Spleen (tissue), 13 donors: ENCODE measurements at places on chromosomes 3 and 15. TPM values are rescaled to one million over a fixed set of nuclear protein-coding genes. Genes with fewer than 3 reads are reported as not detected.
A peak's percentile ranks its signal among the peaks of the same experiment; 100 is the strongest.

DNA sequence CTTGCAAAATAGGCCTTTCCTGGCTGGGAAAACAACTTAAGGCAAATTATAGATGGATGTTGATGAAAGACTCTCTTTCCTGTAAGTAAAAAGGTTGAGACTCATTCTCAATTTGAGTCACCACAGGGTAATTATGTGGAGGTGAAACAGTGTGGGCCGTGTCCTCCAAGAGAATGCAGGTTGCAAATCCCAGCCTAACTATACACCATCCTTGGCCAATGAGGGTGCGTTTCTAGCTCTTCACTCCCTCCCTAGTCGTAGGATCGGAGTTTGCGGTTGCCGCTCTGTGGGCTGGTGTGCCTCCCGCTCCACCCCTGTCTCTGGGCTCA, 259.9 kb downstream of the PLCL2 start:
- no peak overlapping the region for H3K27ac ChIP-seq
- no peaks in the 10 kb centered on the region for H3K36me3 ChIP-seq
- H3K4me1 ChIP-seq = no peaks in the 10 kb centered on the region
- no peak for DNase-seq
- H3K4me3 ChIP-seq = no peak overlapping the region
- H3K27me3 ChIP-seq = no peaks in the 10 kb centered on the region

DNA sequence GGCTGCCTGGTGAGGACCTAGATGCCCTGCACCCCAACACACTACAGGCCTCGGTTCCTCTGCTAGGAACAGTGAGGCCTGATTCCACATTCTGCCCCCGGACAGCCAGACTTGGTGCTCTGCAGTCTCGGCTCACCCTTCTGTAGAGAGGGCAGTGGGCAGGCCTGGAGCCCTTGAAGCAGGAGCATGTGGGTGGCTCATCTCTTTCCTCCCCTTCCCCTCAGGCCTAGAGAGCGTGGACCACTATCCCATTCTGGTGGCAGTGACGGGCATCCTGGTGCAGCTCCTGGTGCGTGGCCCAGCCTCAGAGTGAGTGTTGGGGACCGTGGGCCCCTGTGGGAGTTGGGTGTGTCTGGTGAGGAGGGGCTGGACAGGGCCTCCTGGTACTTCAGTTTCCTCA, 3.3 kb downstream of the AMIGO3 start:
- no peak overlapping the region for H3K27ac ChIP-seq
- H3K27me3 ChIP-seq = no peaks in the 10 kb centered on the region
- peaks cover 34% of the 10 kb centered on the region for H3K4me1 ChIP-seq

DNA sequence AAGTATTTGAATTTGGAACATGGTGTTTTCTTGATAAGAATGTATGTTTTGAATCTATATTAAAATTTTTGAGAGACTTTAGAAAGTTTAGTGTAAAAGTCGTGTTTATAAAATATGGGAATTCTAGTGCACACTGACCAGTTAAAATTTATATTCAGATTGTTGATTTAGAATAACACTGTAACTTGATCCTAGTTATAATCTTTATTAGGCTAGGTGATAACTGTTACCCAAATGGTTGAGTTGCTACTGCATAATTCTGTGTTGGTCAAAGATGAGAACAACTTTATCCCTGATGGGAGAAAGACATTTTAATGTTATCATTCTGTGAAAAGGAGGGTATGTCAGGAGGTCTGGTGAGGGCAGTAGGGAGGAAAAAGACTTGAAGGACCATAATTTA, 249.3 kb downstream of the UBE2E2 start:
- H3K4me1 ChIP-seq = peaks cover 7% of the 10 kb centered on the region
- no peaks in the 10 kb centered on the region for H3K27me3 ChIP-seq
- no peaks in the 10 kb centered on the region for H3K36me3 ChIP-seq
- DNase-seq = no peak
- no peak overlapping the region for H3K27ac ChIP-seq

LIPH gene
- total RNA-seq = 1.3 TPM

- H3K4me3 ChIP-seq = no peak overlapping the region
- H3K4me1 ChIP-seq = peaks cover 99% of the 10 kb centered on the region
- peak; percentile 68 for DNase-seq
- H3K36me3 ChIP-seq = no peaks in the 10 kb centered on the region
- peak overlapping the region; percentile 77 for H3K27ac ChIP-seq
Measured at GRCh38 chr3:46934072-46934471, 42.5 kb downstream of the CCDC12 start.

DNA sequence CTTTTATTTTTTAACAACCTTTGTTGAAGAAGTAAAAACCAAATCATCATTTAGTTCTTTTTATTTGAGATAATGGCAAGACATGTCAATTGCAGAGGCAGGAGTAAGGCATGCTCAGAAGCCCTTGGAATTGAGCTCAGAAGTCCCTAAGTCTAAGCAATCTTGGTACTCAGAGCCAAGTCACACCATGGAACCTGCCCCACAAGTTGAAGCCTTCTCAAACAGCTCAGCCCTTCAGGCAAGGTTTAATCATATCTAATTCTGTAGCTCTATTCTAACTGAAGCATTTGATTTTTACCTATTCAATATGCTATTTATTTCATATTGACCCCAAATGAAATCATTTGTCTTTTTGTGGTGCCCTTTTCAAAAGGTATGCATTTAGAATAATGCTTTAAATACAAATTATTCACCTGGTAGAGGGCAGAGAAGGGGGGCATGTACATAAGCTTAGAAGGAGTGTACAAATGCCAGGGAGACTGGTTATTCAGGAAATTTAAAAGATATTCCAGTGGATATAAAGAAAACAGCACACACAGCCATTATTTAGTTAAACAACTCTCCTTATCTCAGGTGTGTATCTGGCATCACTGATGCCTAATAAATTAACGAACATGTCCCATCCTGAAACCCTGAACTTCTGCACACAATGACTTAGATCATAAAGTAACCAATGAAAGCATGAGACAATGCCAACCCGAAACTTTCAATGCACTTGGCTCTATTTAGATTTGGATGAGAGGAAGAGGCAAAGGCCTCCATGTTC, 26.2 kb upstream of the TOP2B start:
- no peaks in the 10 kb centered on the region for H3K36me3 ChIP-seq
- no peak for DNase-seq
- H3K4me3 ChIP-seq = no peak overlapping the region
- no peaks in the 10 kb centered on the region for H3K4me1 ChIP-seq
- no peak overlapping the region for H3K27ac ChIP-seq
- no peaks in the 10 kb centered on the region for H3K27me3 ChIP-seq

- no peaks in the 10 kb centered on the region for H3K27me3 ChIP-seq
- H3K4me3 ChIP-seq = no peak overlapping the region
- DNase-seq = no peak
- no peak overlapping the region for H3K27ac ChIP-seq
- H3K4me1 ChIP-seq = peaks cover 9% of the 10 kb centered on the region
Measured at GRCh38 chr3:127570520-127570919, 20.0 kb downstream of the TPRA1 start.

DNA sequence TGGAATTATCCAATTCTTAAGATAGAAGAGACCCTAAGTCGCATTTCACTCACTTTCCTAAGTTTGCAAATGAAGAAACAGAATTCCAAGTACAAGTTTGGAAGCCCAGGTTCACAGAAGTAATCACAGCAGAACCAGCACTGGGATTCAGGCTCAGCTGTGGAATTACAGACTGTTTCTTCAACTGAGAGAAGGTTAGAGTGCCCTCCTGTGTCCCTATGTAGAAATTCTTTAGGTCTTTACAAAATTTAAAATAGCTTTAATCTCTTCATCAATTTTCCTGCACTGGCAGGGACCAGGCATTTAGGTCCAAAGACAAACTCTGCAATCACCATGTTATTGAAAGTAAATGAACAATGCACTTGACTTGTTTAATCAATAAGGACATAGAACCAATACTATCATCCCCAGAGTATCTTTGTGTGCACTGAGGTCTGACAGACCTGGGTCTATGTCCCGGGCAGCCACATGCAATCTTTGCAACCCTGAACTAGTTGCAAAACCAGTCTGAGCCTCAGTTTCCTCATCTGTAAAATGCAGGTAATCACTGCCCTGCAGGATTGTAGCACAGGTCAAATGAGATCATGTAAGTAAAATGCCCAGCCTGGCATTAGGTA, 96.3 kb upstream of the ZBED2 start:
- H3K27ac ChIP-seq = no peak overlapping the region
- H3K4me3 ChIP-seq = no peak overlapping the region
- H3K4me1 ChIP-seq = no peaks in the 10 kb centered on the region
- no peak for DNase-seq
- no peaks in the 10 kb centered on the region for H3K36me3 ChIP-seq
- H3K27me3 ChIP-seq = no peaks in the 10 kb centered on the region

IL16 gene
- 128 TPM for total RNA-seq

GRCh38 chr3:43766672-43767465, 76.1 kb downstream of the ABHD5 start:
- no peaks in the 10 kb centered on the region for H3K27me3 ChIP-seq
- no peak for DNase-seq
- H3K4me1 ChIP-seq = peaks cover 24% of the 10 kb centered on the region
- no peaks in the 10 kb centered on the region for H3K36me3 ChIP-seq
- no peak overlapping the region for H3K27ac ChIP-seq
- no peak overlapping the region for H3K4me3 ChIP-seq

RGMA gene
- total RNA-seq = 1.1 TPM
